Activated naive CD4-positive, alpha-beta T cell treated with Interleukin-2 at 50 U/mL for 16 hours (primary cell): ENCODE measurements at places on chromosomes 5 and 9.

- no peak for DNase-seq
These were observed 217.9 kb upstream of the VLDLR start for GRCh38 chr9:2403701-2404100.

DNA sequence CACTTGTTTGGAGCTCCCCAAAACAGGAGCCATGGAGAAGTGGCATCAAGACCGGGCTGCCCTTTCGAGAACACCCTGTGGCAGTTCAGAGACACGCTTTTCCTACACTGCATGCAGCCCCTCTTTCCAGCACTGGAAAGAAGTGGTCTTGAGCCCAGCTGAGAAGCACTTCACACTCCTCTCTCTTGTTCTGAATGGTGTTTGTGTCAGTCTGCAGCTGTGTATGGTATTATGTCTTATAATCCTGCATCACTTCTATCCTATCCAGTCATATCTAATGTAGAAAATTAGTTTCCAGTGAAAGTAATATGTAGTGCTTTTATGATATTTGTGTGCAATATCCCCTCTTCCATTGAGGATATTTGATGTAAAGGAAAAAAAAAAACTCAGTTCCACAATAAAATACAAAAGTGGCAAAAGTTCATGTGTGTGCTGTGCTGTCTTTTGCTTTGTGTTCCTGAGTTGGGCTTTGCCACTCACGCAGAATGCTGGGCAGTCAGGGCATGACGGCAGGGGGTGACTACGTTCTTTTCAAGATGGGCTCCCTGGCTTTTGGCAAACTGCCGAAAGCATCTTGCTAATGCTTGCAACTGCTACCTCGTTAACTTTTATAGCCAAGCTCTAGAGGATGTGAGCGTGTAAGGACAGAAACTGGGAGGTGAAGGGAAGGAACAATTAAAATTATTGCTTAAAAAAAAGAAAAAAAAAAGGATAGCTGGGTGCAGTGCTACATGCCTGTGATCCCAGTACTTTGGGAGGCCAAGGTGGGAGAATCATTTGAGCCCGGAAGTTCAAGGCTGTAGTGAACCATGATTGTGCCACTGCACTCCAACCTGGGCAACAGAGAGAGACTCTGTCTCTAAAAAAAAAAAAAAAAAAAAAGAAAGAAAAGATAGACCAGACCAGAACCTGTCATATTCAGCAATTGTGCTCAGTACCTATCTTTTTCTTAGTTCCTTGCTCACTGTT is 102.2 kb downstream of the MAP1B start:
- no peak for DNase-seq

DNA sequence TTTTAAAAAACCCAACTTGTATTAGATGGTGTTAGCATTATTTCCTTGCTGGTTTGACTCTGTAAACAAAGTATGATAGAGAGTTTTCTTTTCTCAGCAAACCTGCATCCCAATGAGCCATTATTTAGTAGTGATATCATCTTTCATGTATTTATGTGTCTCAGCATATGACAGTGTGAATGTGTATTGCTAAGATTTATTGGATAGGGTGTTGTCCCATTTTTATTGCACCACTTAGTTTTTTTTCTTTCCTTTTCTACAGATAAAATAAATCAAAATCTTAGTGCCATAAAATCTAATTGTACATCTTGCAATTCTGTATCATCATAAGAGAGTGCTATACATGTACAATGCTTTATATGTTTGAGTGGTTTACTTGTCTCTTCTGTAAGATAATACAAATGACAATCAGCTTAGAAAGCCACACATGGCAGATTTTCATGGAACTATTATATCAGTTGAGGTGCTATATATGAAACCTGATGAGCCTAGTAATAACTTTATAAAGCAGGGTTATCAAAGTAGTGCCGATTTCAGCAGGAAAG is 149.2 kb upstream of the CYLC2 start:
- no peak for DNase-seq

GRCh38 chr5:17132444-17133083 is 84.9 kb upstream of the BASP1 start:
- DNase-seq = no peak

DNA sequence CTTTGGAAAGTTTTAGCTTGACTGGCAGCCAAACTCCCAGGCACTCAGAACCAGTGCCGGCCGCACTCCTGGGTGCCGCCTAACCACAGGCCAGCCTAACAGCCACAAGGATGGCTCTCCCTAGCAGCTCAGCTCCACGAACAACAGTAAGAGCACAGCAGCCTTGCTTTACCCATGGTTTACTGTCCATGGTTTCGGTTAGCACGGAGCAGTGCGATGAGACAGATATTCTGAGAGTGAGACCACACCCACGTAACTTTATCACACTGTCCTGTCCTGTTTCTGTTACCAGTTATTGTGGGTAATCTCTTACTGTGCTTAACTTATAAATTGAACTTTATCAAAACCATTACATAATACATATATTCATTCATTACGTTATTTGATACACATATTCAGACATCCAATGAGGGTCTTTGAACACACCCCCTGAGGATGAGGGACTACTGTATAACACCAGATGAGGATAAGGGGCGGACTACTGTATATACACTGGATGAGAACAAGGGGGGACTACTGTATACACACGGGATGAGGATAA is 12.4 kb downstream of the CLPTM1L start:
- DNase-seq = no peak

DNA sequence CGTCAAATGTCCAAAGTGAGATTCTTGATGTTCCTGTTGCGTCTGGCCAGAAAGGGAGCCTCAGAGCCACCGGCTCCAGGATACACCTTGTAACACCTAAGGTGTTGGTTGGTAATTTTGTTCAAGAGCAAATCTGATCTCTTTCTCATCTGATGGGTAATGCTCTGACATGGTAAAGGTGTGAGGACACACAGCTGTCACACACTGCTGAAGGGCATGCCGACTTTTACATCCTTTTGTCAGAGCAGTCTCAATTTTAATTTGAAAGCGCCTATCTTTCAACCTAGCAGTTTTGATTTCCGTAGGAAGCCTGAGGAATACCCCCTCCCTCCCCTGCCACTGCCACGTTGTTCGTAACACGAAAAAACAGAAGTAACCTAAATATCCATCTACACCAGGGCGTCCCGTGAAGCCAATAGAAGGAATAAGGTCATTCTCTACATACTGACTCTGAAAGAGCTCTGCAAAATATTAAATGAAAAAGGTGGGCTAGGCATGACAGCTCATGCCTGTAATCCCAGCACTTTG is 57.4 kb downstream of the TSTD2 start:
- no peak for DNase-seq

DNA sequence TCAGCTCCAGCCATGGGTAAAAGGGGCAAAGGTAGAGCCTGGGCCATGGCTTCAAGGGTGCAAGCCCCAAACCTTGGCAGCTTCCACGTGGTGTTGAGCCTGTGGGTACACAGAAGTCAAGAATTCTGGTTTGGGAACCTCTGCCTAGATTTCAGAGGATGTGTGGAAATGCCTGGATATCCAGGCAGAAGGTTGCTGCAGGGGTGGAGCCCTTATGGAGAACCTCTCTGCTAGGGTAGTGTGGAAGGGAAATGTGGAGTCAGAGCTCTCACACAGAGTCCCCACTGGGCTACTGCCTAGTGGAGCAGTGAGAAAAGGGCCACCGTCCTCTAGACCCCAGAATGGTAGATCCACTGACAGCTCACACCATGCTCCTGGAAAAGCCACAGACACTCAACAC is 117.1 kb downstream of the NREP start:
- DNase-seq = no peak

- DNase-seq = no peak
These were observed 77.8 kb downstream of the ZCCHC7 start for GRCh38 chr9:37198039-37198729.

- no peak for DNase-seq
These were observed 25.2 kb upstream of the FCN2 start for GRCh38 chr9:134855231-134855899.

- DNase-seq = no peak
These were observed 135.6 kb downstream of the FOXD1 start for GRCh38 chr5:73312872-73313510.

DNA sequence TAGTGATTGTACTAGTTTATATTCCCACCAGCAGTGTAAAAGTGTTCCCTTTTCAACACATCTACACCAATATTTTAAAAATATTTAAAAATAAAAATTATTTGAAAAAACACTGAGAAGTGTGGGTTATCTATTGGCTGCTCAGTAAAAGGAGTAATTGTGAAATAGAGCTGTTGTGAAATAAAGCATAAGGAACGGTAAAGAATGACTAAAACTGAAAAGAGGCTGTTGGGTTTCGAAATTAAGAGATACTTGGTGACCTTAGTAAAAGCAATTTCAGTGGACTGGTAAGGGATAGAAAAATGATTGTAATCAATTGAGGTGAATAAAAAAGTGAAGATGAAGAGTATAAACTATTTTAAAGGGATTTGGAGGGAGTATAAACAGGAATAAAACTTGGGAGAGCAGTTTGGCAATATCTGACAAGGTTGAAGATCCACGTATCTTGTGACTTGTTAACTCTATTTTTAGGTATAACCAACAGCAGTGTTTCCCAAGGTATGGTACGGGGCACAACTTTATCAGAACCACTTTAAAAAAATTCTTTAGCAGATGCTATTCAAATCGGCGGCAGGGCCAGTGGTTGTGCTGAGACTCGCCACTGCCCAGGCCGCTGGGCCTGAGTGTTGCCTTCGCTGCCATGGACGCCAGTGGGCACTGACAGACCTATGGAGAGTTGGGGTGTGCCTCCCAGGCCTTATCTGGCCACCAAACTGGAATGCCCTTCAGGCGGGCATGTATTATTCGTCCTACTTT is 63.3 kb downstream of the TMEM38B start:
- DNase-seq = no peak

DNA sequence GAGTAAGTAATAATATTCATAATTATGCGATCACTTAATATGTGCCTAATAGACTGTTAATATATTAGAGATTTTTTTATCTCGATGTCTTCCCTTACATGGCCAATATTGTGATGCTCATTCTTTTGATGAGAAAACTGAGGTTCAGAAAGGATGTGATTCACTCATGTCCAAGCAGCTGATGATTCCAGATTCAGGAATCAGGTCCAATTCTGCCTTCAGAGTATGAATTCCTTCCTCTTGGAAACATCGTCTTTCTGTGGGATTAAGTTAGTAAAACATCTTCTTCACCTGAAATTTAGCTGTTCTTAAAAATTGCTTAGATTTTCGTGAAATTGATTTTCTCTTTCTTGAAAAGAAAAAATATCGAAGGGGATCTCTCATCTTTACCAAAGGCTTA is 242.5 kb upstream of the RFX3 start:
- DNase-seq = no peak

GRCh38 chr9:83932011-83932410 is 10.8 kb upstream of the KIF27 start:
- DNase-seq = no peak

DNA sequence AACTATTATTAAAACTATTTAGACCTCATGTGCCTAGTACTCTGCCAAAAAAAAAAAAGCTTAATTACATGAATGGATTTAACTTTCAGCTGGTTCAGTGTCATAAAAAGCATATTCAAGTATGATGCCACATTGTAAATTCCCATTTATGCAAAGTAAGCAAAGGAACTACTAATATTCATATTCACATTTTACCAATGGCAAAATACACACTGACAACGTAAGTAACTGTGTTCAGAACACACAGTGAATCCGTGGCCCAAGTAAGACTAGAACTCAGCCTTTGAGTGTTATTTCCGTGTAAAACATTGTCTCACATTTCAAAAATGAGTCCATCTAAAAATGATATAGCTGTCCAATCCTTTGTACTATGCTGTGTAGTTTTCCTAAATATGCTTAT is 56.8 kb downstream of the PPP2R2B start:
- DNase-seq = no peak

- DNase-seq = no peak
These were observed 44.2 kb upstream of the COL15A1 start for GRCh38 chr9:98899408-98900056.

DNA sequence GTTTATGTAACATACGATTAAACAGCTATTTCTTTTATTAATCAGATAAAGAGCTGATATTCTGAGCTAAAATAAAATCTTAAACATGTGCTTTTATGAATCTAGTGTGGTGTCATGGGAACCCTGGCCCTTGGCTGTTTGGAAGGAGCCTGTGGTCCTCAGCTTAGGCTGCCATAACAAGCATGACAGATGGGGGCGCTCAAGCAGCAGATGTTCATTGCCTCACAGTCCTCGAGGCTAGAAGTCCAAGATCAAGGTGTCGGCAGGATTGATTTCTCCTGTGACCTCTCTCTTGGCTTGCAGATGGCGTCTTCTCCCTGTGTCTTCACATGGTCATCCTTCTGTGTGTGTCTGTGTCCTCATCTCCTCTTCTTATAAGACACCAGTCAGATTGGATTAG is 448.2 kb downstream of the GADD45G start:
- no peak for DNase-seq

DNA sequence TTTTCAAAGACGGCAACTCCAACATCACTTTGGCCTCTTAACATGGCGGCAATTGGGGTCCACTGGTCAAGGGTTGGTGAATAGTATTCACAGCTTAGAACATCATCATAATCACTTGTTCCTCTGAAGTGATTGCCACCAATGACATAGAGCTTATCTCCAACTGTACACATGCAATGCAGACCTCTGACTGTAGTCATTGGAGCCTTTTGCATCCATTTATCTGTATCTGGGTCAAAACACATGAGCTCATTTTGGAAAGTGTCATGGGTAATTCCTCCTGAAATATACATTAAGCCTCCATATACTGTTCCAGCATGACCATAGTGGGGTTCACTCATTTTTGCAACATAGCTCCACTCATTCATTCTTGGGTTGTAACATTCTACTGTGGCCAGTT is 2.0 kb downstream of the KLHL9 start:
- DNase-seq = no peak

GRCh38 chr5:32852535-32852934 is 141.4 kb downstream of the NPR3 start:
- no peak for DNase-seq

- DNase-seq = no peak
These were observed 414.1 kb upstream of the MEF2C start for GRCh38 chr5:89297066-89297465.

GRCh38 chr9:94945197-94946144 is 219.0 kb downstream of the AOPEP start:
- no peak for DNase-seq

DNA sequence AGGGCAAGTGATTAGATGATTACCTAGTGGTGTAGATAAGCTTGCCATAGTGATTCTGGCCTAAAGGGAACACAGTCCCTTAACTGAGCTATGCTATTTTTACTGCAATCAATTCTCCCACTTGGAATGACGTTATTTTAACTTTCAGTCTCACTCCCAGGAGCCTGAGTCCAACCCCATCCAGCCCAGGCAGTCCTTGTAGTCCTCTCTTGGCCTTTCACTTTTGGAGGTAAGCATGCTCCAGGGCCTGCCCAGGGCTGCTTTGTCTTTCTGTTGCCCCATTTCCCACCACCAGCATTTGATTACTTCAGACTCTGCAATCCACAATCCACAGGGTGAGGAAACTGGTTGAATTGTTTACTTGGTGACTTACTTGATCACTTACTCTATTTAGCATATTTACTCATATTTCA is 233.0 kb downstream of the CD180 start:
- no peak for DNase-seq
